ENCODE measurements at places on chromosomes 5 and 9.
A peak's percentile ranks its signal among the peaks of the same experiment; 100 is the strongest.

DNA sequence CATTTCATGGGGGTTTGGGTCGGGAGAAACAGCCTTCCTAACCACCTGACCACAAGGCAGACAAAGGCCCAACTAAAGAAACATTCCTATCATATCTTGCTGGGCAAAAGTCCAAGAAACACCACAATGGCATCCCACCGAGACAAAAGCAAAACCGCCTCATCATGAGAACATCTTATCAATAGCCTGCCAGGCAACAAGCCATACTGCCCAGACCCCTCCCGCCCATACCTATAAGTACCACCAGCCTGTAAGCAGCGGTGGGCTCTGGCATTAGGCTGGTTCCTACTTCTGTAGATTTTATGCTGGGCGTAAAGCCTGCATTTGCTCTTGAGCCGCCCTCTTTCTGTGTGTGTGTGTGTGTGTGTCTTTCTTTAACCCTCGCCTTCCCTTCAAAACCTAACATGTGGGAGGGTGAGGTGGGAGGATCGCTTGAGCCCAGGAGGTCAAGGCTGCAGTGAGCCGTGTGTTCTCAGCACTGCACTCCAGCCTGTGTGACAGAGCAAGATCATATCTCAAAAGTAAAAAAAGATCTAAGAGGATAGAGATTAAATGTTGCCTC is 56.9 kb downstream of the PDE6A start:
- DNase-seq, result peak; percentile 96

DNA sequence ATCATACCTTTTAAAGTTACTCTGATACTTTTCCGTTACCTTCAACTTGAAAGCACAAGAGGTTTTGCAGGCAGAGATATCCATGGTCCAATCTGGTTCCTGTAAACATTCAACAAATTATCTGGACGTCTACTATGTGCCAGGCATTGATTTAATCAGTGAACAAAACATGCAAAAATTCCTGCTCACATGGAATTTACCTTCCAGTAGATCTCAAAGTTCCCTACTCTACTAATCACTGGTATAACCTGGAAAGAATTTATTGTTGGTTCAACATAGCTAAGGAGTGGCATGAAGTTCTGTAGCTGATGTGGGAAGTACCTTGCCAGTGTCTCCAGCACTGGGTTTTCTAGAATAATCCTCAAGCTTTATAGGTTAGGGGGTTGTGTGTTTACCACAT is 9.8 kb downstream of the OCLN start:
- no peak for DNase-seq

DNA sequence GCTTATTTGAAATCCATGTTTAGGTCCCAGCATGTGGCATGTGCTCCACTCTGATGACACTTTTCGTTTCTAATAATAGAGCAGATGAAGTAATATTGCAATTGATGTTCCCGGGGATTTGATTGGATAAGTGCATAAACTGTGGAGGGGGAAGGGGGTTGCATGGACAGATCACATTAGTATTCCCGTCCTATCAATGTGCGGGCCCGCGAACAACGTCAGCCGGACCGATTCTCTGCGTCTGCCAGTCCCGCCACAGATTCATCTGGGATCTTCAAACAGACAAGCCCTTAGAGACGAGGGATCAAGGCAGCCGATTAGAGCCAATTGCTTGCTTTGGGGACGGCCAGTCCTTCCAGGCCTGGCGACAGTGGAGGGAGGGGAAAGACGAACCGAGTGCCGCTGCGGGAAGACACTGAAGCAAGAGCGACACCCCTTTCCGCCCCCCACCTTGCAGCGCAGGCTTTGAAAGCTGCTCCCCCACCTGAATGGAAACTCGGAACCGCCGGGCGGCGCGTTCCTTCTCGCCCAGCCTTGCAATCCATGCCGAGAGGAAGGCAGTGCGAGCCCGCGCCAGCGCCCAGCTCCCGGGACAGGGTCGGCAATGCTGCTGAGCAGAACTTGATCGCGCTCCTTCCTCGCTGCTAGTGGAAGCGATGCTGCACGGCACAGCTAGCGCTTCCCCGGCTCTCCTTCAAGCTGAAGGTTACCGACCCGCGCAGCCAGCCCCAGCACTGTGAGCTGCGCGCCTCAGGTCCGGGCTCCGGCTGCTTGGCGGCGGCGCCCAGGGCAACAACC is at the start of gene RGS7BP:
Gene RGS7BP (plus strand): TSS at position 247 of the 798 bp plus-strand sequence. CDS start 610 bp downstream, outside the sequence.
- DNase-seq, result peak; percentile 20

GRCh38 chr5:142838845-142839244 is 68.7 kb downstream of the ARHGAP26 start:
- DNase-seq, result no peak

DNA sequence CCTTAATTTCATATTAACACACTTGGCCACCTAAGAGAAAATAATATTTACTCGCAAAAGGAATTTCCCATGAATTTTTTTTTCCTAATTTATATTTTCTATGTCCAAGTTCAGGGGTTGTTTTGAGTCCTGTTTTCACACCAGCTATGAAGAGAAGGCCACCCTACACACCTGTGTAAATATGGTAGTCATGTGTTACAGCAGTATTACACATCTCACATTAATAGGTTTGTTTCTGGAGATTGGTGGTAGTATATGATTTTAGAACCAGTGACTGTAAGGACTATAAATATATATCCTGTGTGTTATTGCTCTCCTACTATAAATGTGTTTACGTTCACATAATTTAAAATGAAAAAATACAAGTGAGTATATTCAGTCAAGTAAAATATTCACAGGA is 147.5 kb downstream of the PAM start:
- no peak for DNase-seq

- DNase-seq, result no peak
Observed at GRCh38 chr9:672851-673250, 168.6 kb upstream of the DMRT1 start.

GRCh38 chr5:110258460-110259216 is 467.8 kb downstream of the TMEM232 start:
- peak; percentile 74 for DNase-seq

DNA sequence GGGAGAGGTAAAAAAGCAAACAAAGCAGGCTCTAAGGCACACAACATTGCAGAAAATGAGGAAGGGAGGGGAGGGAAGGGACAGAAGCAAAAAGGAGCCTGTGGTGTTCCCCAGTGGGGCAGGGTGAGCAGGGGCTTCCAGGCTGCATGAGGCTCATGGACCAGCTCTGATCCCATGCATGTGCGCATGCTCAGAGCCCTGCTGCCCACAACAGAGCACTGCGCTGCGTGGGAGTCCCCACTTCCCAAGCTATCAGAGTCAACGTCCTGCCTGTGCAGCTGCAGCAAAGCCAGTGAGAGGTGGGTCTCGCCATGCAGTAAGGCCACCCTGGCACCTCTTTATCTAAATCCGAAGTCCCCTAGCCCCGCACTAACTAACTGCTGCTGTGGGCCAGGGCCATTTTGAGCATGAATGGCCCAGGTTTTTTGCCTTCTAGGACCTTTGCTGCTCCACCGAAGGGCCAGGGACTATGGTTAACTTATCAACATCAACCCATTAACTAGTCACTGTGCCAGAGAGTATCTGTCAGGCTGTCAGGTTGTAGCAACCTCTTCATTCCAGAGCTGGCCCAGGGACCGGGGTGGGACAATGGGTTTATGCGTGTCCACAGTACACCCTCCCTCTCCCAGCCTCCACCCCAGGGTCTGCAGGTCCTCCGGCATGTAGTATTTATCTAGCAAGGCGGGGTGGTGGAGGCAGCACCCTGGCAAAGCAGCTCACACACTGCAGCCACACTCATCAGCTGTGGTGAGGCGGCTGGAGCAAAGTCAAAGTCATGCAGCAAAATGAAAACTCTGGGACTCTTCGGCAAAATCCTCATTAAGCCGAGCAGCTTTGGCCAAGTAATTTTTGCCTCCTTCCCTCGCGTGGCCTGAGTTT is 123.6 kb downstream of the SAXO1 start:
- DNase-seq, result no peak

DNA sequence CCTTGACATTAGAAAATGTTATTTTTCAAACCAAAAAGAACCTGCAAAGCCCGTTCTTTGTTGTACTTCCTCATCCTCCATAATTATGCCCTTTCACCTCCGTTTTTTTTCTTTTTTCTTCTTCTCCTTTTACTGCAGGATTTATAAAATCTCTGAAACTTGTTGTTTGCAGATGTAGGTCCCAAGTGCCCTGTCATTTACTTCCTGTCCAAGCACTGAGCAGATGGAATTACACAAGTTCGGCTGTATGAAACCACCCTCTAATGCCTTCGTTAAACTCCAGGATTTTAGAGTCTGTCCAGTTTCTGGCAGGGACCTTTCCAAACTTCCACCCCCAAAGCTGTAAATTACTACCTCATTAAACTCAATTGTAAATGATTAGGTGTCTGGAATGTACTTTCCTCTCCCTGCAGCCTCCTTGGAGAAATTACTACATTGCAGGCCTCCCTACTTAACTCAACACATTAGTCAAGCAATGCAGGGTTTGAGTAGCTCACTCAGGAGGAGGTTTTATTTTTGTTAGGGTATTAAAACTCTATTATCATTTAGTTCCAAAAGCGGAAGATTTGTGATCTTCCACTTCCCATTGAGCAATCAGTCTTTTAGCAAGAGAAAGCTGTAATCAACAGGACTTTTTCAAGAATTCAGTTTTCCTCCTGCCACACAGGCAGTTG is 125.6 kb upstream of the LPAR1 start:
- DNase-seq, result no peak

GRCh38 chr5:124841829-124842712 is 95.6 kb upstream of the ZNF608 start:
- no peak for DNase-seq

DNA sequence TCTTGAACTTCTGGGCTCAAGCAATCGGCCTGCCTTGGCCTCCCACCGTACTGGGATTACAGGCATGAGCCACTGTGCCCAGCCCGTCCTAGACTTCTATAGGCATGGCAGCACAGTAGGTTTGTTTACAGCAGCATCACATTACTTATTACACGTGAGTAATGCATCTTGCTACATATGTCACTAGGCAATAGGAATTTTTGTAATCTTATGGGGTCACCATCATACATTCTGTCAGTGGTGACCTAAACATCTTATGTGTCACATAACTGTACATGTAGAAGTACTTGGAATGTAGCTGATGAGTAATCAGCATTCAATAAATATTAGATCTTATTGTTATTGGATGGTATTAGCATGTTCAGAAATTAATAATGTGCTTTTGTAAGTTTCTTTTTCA is 22.9 kb upstream of the ABCA1 start:
- DNase-seq, result peak; percentile 43

DNA sequence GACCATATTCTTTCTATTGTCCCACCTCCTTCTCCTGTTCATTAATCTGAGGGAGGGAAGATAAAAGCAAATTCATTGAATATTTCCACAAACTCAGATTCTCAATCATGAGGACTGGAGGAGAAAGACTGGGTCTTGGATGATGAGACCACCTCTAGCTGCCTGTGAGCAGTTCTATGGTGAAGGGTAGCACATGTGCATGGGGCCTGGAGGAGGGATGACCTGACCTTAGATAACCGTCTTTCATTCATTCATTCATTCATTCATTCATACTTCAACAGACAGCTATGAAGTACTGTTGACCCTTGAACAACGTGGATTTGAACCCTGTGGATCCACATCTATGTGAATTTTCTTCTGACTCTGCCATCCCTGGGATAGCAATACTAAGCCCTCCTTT is 68.4 kb downstream of the MED10 start:
- no peak for DNase-seq

DNA sequence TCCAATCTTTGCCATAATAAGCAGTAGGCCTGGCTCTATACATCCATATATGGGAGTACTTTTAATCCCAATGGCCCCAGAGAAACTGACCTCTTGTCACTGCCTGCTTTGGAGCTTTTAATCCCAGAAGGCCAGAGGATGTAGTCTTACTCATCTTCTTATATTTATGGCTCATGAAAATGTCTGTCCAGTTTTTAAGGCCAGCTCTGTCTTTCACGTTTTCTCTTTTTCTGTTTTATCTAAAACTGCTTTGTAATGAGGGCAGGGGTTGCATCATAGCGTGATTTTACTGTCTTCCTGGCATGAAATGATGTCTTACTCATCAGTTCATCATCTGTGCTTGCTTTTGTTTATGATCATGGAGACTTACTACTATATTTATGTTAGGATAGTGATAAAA is 1094.9 kb downstream of the MAT2B start:
- peak; percentile 58 for DNase-seq

GRCh38 chr9:121604654-121605053 is 46.8 kb upstream of the DAB2IP start:
- no peak for DNase-seq

GRCh38 chr5:78985725-78986223 is 664 bp upstream of the ARSB start:
- DNase-seq, result peak; percentile 38

DNA sequence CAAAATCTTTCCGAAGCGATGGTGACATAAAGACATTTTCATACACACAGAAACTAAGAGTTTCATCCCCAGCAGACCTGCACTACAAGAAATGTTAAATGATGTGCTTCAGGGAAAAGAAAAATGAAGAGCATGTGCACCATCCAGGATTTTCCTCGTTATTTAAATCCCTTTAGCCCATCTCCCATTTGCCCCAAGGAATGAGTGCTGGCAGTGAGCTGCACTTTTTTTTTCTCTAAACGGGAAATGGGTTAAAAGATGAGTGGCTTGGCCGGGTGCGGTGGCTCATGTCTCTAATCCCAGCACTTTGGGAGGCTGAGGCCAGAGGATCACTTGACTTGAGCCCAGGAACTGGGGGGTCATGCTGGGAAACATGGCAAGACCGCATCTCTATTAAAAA is 6.8 kb upstream of the LRRC14B start:
- no peak for DNase-seq

DNA sequence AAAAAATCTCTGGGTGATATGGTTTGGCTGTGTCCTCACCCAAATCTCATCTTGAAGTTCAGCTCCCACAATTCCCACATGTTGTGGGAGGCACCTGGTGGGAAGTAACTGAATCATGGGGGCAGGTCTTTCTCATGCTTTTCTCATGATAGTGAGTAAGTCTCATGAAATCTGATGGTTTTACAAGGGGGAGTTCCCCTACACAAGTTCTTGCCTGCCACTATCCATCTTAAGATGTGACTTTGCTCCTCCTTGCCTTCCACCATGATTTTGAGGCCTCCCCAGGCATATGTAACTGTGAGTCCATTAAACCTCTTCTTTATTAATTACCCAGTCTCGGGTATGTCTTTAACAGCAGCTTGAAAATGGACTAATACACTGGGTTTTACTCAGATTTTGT is 513.9 kb downstream of the TLE4 start:
- DNase-seq, result no peak

- no peak for DNase-seq
Observed at GRCh38 chr5:78522476-78523260, 125.9 kb downstream of the LHFPL2 start.

GRCh38 chr5:97501965-97502305 is 318.9 kb upstream of the RIOK2 start:
- peak; percentile 18 for DNase-seq

GRCh38 chr9:68841276-68842052 is 136.4 kb downstream of the PIP5K1B start:
- no peak for DNase-seq

GRCh38 chr9:89642789-89643188 is 38.0 kb downstream of the GADD45G start:
- no peak for DNase-seq

DNA sequence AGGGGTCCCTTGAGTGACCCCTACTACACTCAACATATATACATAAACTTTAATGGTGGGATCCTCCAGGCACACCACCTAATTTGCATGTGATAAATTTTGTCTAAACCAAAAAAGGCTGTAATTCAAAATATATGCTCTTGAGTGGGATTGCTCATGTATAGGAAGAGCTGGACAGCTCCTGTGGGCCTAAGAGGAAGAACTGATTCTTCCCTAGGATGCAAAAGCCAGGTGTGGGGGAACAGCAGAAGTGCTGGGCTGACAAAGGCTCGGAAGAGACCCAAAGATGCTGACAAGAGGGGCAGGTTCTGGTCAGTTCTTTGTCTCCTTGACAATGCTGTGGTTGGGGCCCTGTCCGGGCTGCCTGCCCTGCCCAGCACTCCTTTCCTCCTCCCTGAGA is 43.9 kb downstream of the PCDH1 start:
- no peak for DNase-seq

All from fibroblast of upper back skin (primary cell).